ENCODE measurements at places on chromosomes 2 and 18.

GRCh38 chr18:62999392-62999791 is 284.1 kb downstream of the PHLPP1 start:
- DNase-seq: peak; percentile 42

DNA sequence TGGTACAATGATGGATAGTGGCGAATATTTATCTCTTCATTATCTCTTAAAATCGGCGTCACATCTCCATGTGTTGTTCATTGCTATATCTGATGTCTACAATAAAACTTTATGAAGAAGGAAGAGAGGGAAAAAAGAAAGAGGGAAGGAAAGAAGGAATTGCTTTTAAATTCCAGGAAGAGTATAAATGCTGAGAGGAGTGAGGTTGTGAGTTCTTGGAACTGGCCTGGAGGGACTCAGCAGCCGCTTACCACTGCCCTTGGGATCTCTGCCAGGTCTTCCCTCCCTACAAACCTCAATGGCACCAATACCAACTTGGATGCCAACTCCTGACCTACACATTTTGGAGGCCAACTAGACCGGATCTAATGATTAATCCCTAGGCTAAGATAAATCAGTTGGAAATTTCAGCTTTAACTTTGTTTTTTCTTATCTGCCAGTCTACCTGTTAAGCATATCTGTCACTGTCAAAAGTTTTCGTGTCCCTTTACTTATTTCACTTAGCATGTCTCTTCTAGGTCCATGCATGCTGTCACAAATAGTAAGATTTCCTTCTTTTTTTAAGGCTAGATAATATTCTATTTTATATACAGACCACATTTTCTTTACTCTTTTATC is 9.8 kb downstream of the SCN9A start:
- no peak for DNase-seq

GRCh38 chr2:20097889-20098714 is 46.7 kb upstream of the LAPTM4A start:
- peak; percentile 65 for DNase-seq

DNA sequence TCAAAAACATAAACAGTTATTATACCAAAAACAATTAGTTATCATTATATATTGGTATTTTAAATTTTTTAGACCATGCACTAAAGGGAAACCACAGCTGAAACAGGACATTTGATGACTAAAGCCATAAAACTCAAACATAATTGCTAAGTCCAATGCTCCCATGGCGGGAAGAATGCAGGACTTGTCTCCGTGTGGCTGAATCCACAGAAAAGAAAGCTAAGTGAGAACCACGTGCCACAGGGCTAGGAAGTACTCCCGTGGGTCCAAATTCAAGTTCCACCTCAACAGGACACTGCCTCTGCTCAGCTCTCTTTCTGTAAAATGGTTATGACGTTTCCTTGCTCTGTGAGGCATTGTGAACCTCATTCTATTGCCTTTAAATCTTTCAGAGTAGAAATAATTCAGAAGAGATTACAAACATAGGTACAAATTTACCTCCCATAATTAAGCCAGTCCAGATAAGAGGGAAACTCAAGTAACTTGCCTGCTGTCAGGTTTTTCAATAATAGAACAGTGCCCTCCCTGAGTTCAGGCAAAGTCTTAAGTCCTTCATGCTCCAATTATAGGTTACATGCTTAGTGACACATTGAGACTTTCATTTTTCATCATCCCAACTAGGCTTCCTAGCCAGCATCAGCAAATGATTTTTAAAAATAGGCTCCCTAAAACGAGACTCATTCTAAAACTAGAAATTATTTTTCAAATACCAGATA is 36.7 kb downstream of the FTCDNL1 start:
- DNase-seq: no peak

DNA sequence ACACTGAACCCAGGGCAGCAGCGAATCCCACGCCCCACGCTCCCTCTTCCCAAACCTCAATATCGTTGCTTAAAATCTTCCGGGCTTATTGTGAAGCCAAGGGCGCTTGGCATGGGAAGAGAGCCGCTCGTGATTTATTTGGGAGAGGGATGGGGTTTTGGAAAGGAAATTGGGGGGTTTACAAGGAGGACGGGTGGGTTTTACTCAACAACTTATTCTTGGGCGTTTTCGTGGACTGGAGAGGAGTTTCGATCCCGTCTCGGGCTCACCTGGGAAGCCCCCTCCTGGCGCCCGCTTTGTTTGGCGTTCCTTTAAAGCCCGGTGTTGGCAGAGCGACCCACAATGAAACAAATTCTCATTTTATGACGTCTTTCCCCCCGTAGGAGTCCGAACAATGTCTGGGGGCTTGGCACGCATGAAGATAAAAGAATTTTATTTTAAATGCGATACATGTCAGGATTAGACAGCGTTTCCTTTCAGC is 135.3 kb downstream of the INSIG2 start:
- no peak for DNase-seq

DNA sequence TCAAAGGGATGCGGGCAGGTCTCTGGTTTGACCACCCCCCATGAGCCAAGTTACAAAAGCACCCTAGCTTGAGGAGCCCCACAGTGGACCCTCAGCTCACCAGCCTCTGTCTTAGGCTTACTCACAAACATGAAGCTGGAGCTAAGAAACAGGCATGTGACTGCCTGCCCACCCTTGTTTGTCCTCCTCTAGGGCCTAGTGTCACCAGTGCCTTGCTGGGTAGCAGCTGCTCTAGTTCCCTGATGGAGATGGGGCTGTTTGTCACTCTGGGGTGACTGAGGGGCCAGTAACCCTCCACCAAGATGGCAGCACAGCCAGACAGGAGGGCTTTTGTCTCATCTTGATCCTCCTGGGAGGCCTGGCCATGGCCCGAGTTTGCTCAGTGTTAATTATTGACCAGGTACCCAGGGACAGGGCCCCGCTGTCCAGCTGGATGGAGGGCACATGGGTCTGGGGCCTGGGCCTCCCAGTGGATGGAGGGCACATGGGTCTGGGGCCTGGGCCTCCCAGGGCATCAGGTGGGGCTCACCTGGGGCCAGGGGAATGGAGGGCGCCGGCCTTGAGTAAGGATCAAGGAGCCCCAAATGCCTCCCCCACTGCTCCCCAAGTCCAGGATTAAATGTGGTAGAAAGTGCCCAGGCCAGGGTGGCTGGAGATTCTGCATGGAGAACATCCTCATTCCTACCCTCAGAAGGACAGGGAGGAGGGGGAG is 185.9 kb upstream of the HAAO start:
- DNase-seq: no peak

DNA sequence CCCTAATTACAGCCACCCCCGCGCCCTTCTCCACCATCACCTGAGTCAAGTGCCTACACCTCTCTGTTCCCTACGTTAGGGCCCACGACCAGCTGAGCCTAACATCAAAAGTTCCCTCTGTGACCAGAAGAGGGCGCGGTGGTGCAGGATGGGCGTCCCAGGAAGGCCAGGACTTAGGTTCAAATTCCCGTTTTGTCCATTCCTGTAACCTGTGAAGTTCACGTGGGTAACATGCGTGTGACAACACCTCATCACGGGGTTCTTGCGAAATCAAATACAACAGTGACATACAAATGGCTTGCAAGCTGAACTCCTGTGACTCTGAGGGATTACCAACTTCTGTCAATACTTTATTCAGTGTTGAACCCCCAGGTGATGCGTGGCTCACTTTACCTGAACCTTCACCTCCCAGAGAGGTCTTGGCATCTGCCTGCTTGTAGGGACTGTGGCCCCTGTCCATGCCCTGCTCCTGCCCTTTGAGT is 207.9 kb downstream of the ARL4C start:
- DNase-seq: peak; percentile 46

Data from substantia nigra (tissue), 51 donors.